Thoracic aorta (tissue), 2 donors: ENCODE measurements at places on chromosomes 5 and 9. TPM values are rescaled to one million over a fixed set of nuclear protein-coding genes. Genes with fewer than 3 reads are reported as not detected.

The NIPAL4 gene
- total RNA-seq = 0.27 TPM

The CCNG1 gene
- total RNA-seq = 83.7 TPM

The DMRT3 gene
- total RNA-seq = not detected

DNA sequence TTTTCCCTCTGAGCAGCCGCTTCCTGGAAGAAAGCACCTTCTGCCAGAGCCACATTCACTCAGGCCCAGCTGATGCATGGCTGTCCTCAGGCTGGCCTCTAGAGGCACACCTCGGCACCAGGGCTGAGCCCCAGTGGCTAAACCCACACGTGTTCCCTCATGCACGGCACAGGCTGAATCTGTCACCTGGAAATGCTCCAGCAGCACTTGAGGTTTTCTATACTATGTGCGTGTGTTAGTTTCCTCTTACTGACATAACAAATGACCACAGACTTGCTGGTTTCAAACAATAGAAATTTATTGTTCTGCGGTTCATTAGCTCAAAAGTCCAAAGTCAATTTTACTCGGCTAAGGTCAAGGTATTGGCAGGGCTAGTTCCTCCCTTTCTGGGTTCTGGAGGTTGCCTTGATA, 141.4 kb downstream of the LRRC70 start:
- H3K36me3 ChIP-seq = no peaks in the 10 kb centered on the region
- no peak overlapping the region for H3K27ac ChIP-seq
- H3K4me1 ChIP-seq = no peaks in the 10 kb centered on the region
- no peak overlapping the region for H3K4me3 ChIP-seq
- no peak for DNase-seq

DNA sequence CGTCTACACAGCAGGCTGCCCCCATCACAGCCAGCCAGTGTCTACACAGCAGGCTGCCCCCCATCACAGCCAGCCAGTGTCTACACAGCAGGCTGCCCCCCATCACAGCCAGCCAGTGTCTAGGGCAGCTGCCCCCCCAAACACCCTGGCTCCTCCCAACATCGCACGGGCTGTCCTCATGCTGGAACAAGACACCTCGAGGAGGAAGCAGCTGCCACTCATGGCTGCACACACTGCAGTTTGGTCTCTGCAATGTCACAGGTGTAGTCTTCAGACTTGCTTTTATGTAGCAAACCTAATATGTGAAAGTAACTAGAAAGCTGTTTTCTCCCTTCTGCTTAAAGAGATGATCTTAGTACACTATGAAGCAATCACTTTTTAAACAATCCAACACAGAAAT, 9.7 kb downstream of the LRRC14B start:
- DNase-seq = no peak
- no peak overlapping the region for H3K4me3 ChIP-seq
- H3K27me3 ChIP-seq = no peaks in the 10 kb centered on the region

The SYNPO gene
- 191 TPM for total RNA-seq

- H3K27ac ChIP-seq = no peak overlapping the region
- H3K4me1 ChIP-seq = no peaks in the 10 kb centered on the region
- H3K36me3 ChIP-seq = no peaks in the 10 kb centered on the region
These were observed 62.1 kb downstream of the PDE4D start for GRCh38 chr5:59831326-59832010.

The ICE1 gene
- 25.5 TPM for total RNA-seq

The EXOSC2 gene
- total RNA-seq = 33.3 TPM
